ENCODE measurements at places on chromosomes 2 and 18.
A peak's percentile ranks its signal among the peaks of the same experiment; 100 is the strongest.

- peak; percentile 91 for DNase-seq
Measured at GRCh38 chr2:183078464-183079138, at the start of gene DUSP19. Gene DUSP19, plus strand, starts transcription at chr2:183078747. Its CDS starts 187 bp downstream, at chr2:183078934.

DNA sequence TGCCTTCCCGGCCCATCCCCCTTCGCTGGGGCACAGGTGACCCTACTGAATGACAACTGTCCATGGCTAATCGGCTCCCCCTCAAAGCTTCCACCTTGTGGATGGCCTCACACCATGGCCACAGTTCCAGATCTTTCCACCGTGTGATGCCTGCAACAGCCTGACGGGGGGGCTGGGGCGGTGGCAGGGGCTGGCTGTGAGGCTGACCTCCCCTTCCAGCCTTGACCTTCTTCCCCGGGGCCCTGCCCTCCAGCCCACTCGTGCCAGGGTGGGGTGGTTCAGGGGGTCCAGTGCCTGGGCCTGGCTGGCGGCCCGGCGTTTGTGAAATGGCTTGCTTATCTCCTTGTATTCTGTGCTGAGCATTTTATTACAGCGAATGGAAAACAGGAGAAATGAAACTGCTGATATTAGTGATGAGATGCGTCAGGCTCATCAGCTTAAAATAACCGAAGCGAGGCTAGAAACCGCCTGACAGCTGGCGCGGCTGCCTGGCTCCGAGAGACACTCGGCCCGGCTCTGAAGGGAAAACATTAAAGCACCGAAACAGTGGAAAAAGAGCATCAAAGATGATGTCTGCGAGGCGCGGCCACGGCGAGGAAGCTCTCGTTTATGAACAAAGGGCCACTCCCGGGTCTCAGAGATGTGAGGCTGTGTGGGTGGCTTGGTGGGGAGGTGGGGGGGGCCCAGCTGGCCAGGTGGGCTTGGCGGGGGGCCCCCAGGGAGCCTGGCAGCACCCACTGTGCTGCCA, 916 bp upstream of the PDCD1 start:
- peak; percentile 55 for DNase-seq

DNA sequence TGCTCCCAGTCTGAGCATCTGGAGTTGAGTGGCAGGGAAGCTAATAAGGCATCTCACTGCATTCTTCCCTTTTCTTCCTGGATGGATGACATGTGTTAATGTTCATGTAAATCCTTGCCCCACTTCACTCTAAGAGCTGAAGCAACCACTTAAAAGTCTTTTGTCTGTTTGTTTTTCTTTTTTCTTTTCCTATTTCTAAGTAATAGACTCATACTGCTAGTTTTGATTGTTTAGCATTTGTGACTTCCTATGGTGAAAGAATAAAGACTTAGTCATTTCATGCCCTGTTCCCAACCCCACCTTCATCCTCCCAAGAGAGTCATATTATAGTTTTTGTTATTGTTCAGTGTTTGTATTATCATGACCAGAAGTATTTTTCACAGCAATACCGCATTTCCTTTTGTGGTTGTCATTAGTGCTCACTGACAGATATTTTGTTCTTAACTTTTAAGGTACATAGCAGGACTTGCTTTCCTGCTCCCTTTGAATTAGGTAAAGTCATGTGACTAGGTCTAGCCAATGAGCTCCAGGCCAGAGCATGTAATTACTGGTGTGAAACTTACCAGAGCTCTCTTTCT, 18.1 kb upstream of the SPP2 start:
- DNase-seq = peak; percentile 54

DNA sequence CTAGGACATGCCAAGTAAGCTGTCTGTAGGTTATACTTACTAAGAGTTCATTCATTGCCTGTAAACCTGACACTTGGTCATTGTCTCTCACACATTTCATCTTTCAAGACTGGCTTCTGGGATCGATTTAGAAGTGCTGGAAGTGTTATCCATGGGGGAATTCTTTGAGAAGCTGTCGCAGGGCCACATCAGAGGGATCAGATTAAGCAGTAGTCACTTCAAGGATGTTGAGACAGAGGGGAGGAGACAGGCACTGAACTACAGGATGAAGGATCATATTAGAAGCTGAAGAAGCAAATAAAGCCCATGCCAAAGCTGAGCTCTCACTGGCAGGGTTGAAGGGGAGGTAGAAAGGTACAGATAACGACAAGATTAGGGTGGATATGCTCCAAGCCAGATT, 49.0 kb downstream of the CDK15 start:
- no peak for DNase-seq

GRCh38 chr2:151204756-151205155, 56.9 kb downstream of the RBM43 start:
- no peak for DNase-seq

DNA sequence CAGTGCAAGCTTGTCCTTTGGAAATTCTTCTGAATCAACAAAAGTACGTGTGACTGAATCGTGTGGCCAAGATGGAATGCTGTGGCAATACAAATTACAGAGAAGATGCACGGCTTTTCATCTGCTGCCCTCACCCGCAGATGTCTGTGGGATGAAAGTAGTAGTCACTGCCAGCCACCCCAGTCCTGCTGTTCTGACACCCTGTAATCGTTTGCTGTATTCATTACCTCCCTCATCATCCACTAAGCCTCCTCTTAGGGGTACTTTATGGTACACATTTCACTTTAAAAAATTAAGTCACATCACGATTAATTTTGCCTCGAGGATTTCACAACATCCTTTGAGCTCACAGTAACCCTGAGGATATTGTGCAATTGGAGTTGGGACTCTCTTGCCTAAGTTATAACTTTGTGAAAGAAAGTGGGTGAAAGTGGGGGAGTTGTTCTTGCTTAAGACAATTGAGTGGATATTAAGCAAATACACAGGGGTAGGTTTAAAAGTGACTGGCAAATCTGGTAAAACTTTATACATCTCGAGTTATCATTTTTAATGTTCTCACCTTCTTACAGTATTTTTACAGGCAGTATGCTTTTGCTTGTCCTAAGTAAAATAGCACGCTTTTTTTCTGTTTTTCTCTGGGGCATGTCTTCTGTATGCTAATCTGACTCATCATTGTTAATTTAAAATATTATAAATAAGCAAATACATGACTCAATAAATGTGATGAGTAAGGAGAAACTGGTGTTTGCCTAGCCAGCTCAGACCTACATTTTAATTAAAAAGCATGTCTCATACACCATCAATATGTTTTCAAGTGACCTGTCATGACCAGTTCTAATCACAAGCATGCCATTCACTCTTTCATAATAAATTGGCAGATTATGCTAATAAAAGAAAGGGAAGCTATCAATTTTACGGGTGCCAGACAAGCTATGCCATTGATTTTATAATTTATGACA, 680.9 kb downstream of the IRS1 start:
- peak; percentile 8 for DNase-seq

DNA sequence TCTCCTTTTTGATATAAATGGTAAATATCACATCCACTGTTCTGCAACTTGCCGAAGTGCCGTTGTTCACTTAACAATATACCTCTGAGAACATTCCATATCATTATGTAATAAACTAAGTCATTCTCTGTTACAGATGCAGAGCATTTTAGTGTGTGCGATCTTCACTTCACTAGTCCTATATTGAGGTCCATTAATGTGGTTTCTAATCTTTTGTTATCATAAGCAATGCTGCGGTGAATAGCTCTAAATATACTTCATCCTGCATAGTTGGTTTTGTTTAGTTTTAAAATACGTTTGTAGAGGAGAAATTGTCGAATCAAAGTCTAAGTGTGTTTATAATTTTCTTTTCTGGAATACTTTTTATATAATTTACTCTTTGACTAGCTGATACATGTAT, 280.3 kb upstream of the TRIB2 start:
- no peak for DNase-seq

DNA sequence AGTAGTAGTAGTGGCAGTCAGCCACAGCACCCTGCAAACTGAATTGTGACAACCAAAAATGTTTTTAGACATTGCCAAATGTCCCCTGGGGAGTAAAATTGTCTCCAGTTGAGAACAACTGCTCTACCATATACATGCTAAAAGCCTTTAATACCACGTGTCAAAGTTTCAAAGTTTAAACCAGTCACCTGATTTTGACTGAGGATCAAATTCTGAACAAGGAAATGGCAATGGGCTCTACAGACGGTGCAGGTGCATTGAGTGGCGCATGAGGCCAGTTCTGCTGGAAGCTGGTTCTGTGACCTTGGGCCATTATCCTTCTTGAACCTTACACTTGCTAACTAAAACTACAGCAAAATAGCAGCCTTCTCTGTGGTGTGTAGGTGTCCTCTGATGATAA, 85.0 kb downstream of the LIPG start:
- no peak for DNase-seq

DNA sequence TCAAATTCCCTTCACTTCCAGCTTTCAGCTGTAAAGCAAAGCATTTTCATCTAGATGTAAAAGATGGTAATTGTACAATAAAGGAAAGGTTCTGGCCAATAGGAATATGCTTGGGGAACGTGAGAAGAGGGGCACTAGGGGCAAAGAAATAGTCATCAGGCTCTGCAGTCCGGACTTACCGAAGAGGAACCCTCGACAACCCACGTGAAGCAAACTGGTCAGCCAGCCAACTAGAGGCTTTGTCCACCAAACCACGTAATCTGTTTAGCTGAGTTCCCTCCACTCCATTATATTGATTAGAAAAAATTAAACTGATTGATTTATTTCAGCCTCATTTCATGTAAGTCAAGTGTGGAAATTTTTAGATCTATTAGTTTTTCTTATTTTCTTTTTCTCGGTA, 300.4 kb upstream of the FANCL start:
- no peak for DNase-seq

DNA sequence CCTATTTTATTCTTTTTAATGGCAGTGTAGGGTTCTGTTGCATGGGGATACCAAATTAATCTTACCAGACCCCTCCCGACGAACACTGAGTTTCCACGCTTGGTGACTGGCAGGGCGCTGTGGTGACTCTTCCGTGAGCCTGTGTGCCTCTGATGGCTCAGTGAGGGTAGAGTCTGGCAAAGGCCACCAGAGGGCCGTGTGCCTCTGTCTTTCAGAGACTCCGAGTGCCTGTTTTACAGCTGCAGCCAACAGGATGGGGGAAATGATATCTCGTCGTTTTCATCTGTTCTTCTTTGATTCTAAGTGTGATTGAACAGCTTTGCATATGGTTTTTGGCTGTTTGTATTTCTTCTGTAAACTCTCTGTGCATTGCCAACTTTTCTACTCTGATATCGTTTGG, 99.8 kb downstream of the ZNF236 start:
- peak; percentile 54 for DNase-seq

Data from CD4-positive, alpha-beta T cell treated with Interferon alpha-2 for 1 hour (primary cell).